ENCODE measurements at places on chromosomes 12 and 14.

- no peak for DNase-seq
Measured at GRCh38 chr14:72779679-72780078, 114.2 kb downstream of the DPF3 start.

- no peak for DNase-seq
Measured at GRCh38 chr12:66959276-66959675, 280.4 kb upstream of the GRIP1 start.

DNA sequence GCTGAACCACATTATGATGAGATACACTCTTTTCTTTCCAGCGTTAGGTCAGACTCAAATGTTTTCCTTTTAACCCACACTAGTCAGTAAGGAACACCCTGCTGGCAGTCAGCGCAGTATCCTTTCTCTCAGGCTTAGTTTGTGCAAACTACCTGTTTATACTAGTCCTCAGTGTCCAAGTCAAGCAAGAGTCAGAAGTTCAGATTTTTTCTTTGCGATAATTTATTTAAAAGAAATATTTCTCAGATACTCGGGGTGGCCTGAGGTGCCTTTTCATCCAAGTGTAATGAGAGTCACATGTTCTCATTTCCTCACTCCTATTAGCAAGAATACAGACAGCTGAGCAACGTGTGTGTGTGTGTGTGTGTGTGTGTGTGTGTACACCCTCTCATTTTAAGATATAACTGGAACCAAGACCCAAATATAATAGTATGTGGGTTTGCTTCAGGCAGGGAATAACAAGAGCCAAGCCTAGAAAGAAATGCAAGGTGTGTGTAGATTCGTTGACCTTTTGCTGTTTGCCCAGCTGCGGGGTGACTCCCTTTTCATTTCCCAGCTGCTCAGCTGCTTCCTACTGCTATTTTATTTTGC, 182.7 kb downstream of the KICS2 start:
- no peak for DNase-seq

- DNase-seq = no peak
Measured at GRCh38 chr12:1436015-1436414, 158.4 kb downstream of the FBXL14 start.

- no peak for DNase-seq
Measured at GRCh38 chr12:45351921-45352670, 136.2 kb downstream of the ANO6 start.
